A172 (cell line): ENCODE measurements at places on chromosomes 6 and 20.

GRCh38 chr6:158813032-158813431, 6.1 kb downstream of the EZR start:
- DNase-seq = no peak

DNA sequence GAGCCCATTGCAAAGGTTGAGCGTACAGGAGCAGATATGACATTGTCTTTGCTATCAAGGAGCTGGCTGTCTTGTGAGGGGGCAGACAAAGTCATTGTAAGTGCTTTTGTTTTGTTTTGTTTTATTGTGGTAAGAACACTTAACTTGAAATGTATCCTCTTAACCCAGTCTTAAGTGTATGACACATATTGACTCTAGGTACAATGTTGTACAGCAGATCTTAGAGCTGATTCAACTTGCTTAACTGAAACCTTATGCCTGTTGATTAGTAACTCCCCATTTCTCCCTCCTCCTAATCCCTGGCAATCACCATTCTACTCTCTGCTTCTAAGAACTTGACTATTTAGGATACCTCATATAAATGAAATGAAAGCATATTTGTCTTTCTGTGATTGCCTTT, 429.0 kb downstream of the BMP2 start:
- DNase-seq = no peak

- DNase-seq = no peak
Observed at GRCh38 chr6:77353129-77353528, 110.2 kb downstream of the HTR1B start.

- no peak for DNase-seq
Observed at GRCh38 chr20:34250005-34250404, 8.8 kb downstream of the ASIP start.

- DNase-seq = no peak
Observed at GRCh38 chr6:109241199-109241598, 141.1 kb downstream of the CD164 start.

DNA sequence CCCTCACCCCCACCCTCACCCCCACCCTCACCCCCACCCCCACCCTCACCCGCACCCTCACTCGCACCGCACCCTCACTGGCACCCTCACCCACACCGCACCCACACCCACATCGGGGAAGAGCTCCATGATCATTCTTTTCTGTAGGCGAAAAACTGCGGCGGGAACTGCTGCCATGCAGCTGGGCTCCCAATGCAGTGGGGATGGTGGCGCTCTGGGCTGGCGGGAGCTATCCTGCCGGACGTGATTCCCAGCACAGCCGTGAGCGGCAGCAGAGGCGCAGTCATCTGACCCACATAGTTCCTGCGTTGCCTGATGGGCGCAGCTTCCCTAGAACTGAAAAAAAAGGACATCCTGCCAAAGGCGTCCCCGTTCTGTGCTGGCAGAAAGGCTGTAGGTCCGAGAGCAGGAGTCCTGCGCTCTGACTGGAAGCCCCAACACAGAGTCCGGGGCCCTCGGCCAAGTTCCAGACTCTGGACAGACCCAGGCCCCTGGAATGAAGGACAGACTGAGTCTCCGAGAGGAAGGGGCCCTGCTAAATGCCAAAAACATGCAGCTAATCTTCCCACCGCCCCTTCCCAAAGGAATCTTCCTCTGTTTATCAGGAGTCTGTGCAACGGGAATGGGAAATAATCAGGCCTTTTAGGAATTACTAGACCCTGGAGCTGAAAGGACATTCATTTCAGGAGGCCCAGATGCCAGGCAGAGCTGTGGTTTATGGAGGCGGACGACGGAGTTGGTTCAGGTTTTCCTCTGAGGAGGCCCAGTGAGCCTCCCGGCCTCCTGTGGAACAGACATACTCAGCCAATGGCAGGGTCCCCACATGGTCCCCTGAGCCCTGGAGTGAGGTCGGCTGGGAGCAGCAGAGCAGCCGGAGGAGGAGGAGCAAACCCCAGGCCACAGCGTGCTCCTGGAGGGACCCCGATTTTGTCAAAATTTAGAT, 14.1 kb upstream of the TCFL5 start:
- peak; percentile 91 for DNase-seq

DNA sequence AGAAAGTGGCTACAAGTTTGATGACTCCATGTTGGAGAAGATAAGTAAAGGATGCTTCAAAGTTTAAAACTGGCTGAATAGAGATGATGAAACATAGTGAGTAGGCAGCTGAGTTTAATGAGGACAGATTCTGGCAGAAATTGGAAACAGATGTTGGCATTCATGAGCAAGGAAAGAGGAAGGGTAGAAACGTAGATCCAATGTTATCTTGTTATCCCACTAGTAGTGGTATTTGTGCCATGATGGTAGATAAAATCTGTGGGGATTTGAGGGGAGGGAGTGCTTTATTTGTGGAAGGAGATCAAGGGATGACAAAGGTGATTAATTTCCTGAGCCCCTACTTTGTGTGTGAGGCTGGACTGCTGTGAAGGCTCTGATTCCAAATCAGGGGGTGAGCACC, 69.5 kb downstream of the MRAP2 start:
- DNase-seq = no peak

- no peak for DNase-seq
Observed at GRCh38 chr6:139590206-139590605, 215.8 kb upstream of the CITED2 start.

- DNase-seq = no peak
Observed at GRCh38 chr6:44029444-44030185, 97.6 kb downstream of the MRPL14 start.

DNA sequence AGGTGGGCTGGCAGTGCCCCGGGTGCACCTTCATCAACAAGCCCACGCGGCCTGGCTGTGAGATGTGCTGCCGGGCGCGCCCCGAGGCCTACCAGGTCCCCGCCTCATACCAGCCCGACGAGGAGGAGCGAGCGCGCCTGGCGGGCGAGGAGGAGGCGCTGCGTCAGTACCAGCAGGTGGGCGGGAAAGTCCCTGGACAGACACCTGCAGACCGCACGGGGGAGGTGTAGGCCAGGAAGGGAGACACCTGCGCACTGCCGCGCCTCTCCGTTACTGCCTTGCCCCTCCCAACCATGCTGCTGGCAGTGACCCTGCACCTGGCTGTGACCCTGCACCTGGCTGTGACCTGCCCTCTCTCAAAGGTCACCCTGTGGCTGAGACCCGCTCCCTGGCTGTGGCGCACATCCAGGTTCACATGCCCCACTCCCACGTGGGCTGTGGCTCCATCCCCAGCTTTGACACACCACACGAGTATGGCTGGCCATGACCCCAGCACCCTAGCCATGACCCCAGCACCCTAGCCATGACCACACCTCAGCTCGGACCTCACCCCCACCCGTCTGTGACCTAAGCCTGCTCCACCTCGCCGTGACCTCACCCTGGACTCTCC, 11.6 kb downstream of the RBCK1 start:
- no peak for DNase-seq

GRCh38 chr6:84871925-84872324, 107.5 kb upstream of the TBX18 start:
- no peak for DNase-seq

DNA sequence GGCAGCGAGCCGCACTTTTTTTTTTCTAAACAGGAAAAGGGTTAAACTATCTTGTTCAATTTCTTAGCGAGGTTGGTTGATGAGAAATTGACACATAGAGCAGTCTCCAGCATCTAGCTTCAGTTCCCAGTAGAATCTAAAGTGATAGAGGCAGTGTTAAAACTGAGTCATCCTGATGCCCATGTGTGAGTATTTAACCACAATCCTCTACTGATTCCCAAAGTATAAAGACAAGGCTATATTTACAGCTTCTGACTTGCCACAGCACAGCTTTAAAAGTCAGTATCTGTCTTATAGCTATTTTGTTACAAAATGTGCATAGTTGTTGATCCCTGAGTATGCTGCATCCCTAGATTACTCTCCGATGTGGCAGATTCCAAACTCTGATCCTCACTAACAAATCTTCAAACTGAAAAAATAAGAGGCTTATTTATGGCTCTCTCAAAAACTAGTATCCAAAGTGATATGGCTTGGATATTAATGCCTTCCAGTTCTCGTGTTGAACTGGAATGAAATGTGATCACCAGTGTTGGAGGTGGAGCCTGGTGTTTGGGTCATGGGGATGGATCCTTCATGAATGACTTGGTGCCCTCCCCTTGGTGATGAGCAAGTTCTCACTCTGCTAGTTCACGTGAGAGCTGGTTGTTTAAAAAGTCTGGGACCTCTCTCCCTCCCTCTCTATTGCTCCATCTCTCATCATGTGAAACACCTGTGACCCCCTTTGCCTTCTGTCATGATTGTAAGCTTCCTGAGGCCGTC, 13.1 kb upstream of the POPDC3 start:
- DNase-seq = peak; percentile 58

GRCh38 chr20:62603021-62603906, 39.0 kb upstream of the SLCO4A1 start:
- peak; percentile 97 for DNase-seq

- DNase-seq = peak; percentile 18
Observed at GRCh38 chr6:39088331-39088730, 26.7 kb downstream of the SAYSD1 start.

DNA sequence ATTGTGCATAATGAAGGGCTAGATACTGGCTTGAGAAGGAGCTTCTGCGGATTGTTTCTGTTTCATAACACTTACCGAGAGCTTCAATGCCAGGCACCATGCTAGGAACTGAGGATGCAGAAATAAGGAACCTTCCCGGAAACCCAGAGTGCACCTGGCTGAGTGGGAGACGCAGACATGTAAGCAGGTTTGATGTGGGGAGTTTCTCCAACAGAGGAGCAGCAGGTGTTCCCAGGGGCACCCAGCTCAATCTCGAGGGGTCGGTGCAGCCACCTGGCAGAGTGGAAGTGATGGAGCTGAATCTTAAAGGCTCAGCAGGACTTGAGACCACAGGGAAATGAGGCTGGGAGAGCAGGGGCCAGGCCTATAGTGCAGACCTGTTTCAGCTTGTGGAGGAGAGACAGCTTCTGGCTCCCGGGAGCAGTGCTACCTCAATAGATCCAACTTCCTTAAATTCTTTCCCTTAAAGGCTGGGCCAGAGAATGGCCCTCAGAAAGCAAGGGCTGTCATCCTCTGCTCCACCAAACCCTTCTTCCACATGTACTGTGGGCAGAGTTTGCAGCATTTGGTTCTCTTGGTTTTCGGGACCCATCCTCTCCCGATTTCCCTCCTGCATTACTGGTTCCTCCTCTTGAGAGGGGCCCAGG, 27.8 kb upstream of the SRC start:
- no peak for DNase-seq

- DNase-seq = peak; percentile 50
Observed at GRCh38 chr6:21752054-21752811, 158.7 kb downstream of the SOX4 start.

DNA sequence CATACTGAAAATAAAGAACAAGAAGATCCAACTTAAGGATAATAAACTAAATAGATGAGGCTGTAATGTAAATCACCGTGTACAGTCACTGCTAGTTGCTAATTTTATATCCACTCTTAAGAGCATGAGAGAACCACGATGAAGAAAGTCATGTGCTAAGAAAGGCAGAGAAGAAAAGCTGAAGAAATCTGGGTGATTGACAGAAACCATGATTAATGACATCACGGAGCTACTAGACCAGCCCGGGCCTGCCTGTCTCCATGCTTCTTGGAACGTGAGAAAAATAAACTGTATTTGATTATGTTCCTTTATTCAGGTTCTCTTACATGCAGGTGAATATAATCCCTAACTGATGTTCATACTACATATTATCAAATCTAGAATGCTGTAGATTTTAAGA, 84.2 kb upstream of the E2F3 start:
- no peak for DNase-seq

DNA sequence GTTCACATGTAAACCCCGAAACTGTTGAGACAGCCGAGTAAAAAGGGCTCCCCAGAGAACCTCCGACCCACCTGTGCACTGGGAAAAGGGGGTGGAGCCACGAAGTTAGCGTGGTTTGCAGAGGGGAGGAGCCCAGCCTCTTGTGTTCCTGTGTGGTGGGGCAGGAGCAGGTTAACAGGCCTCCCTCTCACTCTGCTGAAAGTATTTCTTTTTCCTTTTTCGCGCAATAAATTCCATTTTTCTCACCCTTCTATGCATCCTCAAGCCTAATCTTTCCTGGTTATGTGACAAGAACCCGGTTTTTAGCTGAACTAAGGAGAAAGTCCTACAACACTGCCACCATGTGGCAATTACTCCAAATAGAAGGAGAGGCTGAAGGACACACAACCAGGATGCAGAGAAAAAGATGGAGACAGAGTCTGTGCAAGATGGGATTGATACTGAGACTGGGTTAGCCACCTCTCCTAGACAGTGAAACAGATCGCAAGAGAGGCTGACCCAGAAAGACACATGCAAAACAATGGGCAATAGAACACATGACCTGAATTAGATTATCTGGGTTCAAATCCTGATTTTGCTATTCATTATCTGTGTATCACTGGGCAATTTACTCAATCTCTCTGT, 168.7 kb upstream of the PRSS16 start:
- peak; percentile 62 for DNase-seq

- no peak for DNase-seq
Observed at GRCh38 chr6:8041913-8042583, 22.1 kb downstream of the BLOC1S5 start.

GRCh38 chr6:44415449-44415848, 27.9 kb downstream of the CDC5L start:
- DNase-seq = no peak

GRCh38 chr20:46808565-46808964, 86.1 kb upstream of the EYA2 start:
- no peak for DNase-seq

DNA sequence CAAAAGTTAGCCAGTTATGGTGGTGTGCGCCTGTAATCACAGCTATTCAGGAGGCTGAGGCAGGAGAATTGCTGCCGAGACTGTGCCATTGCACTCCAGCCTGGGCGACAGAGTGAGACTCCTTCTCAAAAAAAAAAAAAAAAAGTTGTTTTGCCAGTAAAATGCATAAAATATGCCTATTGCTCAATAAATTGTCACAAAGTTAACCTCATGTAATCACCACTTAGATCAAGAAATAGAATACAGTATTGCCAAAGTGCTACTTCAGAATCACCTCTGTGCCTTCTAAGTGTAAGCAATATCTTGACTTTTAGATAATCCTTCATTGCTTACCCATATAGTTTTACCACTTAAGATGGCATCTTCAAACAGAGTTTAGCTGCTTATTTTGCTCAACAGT, 80.7 kb downstream of the TRMT11 start:
- DNase-seq = no peak

- DNase-seq = no peak
Observed at GRCh38 chr20:45470262-45470931, 844 bp downstream of the WFDC2 start.

- no peak for DNase-seq
Observed at GRCh38 chr6:85644279-85644762, 1.6 kb upstream of the SYNCRIP start.

- DNase-seq = no peak
Observed at GRCh38 chr20:34435589-34435988, 72.5 kb downstream of the ITCH start.
